BJ (cell line): ENCODE measurements at places on chromosomes 1 and 21.

GRCh38 chr1:29473161-29473855 is 237.0 kb downstream of the PTPRU start:
- no peak for DNase-seq

DNA sequence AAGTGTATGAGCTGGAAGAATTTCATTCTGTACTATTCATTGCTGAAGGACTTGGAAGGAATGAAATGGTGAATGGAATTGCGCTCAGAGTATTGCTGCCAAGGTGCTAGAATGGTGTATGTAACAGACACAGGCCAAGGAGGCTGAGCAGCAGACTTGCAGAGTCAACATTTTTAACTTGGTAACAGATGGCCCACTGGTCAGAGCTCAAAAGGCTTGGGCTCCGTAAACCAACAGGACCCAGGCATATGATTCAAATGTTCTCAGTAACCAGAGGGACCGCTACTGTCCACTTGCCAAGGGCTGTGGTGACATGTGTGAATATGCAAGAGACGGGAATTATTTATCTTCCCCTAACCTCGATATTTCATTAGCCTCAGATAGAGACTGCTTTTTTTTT is 28.8 kb upstream of the PTGFRN start:
- no peak for DNase-seq

DNA sequence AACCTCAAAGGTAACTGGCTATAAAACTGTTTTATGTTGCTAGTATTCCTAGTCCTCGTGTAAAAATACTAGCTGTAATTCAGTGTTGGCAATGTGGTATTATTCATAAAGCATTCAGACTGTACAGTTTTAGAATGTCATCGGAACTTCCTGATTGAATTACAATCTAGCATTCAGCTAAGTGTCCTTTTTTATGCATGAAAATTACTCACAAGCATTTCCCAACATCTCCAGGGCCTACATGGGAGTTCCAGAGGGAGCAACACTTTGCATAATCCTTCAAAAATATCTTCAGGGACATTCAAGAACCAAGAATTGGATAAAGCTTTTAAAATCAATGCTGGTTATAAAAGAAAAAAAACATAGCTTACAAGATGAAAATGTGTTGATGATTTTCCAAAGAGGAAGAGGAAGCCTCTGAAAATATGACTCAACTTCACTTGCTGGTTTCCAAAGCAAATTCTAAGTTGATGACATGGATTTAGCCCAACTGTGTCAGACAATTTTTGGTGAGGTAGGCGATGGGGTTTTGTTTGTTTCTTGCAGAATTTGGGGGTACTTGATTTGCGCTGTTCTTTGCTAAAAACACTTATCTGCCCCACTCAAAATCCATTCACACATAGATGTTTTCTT is 137.8 kb downstream of the SLC44A5 start:
- no peak for DNase-seq

- no peak for DNase-seq
Measured at GRCh38 chr1:32925403-32926162, 24.4 kb upstream of the TMEM54 start.

- DNase-seq: no peak
Measured at GRCh38 chr1:3864884-3865283, 7.6 kb downstream of the DFFB start.

DNA sequence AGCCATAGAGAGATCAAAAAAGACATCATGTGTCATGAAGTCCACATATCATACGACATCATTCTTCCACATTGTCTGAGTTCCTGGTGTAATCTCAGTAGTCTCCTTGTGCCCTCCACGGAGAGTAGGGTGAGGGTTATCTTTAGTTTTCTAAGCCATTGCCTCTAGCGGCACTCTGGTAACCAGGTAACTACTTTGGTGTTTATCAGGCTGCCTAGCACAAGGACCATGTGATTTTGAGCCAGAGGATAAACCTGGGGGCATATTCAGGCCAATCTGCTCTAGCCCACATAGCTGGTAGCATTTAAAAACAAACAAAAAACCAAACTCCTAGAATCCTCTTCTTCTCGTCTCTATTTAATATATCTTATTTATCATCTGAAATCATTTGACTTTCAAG is 147.4 kb downstream of the GDAP2 start:
- no peak for DNase-seq

- no peak for DNase-seq
Measured at GRCh38 chr1:203932556-203932955, 71.2 kb downstream of the SNRPE start.

DNA sequence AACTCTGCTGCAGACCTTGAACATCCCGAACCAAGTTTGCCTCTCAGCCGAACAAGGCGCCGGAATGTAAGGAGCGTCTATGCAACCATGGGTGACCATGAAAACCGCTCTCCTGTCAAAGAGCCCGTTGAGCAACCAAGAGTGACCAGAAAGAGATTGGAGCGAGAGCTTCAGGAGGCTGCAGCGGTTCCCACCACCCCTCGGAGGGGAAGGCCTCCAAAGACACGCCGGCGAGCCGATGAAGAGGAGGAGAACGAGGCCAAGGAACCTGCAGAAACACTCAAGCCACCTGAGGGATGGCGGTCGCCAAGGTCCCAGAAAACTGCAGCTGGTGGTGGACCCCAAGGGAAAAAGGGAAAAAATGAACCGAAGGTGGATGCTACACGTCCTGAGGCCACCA is 44.0 kb downstream of the ZBTB17 start:
- no peak for DNase-seq

- DNase-seq: no peak
Measured at GRCh38 chr1:247228133-247228532, 27.7 kb upstream of the VN1R5 start.

- peak; percentile 59 for DNase-seq
Measured at GRCh38 chr1:8077120-8077573, 51.0 kb upstream of the ERRFI1 start.

GRCh38 chr1:56331207-56331891 is 248.0 kb downstream of the PLPP3 start:
- DNase-seq: no peak
